ENCODE measurements at places on chromosomes 5 and 9. TPM values are rescaled to one million over a fixed set of nuclear protein-coding genes. Genes with fewer than 3 reads are reported as not detected.

DNA sequence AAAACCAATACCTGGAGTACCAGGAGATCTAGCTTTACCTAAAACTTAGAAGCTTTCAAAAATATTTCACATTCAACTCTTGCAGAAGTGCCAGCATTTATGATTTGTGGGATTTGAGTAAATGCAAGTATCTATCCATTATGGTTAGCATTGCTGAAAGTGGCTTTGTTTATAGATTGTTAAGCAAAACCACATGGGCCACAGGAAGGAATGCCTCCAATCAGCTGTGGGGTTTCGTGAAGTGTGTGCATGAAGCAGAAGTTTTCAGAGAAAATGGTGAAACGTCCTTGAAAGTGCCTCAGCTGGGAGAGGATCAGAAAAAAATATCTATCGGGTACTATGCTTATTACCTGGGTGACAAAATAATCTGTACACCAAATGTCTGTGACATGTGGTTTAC lies 4.2 kb downstream of the LECT2 start:
- DNase-seq: no peak

DNA sequence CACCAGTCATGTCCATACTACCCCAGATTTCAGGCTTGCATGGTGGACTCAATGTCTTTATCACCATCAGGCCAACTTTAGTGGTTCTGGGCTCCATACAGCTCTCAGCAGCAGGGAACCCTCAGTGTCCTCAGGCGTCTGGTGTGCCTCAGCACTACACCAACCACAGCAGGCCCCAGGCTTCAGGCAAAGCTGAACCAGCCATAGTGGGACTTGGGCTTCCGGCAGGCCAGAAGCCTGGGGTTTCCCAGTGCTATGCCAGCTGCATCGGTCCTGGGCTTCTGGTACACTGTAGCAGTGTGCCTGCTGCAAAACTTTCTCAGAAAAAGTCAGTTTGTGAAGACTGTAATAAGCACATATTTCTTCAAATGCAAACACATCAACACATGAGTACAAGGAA lies 11.0 kb upstream of the ZDHHC21 start:
- no peak for DNase-seq

- no peak for DNase-seq
Observed at GRCh38 chr5:16067415-16067814, 112.2 kb downstream of the MARCHF11 start.

DNA sequence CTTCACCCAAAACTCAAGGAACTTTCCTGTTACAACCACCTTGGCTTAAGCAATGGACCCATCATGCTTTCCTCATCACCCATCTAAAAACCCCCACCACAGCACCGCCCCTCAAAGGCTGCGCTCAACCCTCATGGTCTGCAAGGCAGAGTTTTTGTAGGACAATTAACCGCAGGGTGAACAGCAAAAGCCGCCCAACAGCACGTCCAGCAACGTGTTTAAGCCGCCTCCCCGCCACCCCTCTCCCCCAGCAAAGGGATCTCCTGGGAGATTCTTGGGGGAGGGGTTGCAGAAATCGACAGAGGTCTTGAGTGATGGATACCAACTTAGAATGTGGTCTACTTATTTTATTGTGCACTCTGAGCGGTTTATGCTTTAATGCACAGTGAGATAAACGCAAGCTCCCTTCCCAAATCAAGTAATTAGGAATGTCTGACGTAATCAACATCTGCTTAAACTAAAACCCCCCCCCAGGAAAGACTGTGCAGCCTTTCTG lies 1.9 kb downstream of the ROR2 start:
- no peak for DNase-seq

DNA sequence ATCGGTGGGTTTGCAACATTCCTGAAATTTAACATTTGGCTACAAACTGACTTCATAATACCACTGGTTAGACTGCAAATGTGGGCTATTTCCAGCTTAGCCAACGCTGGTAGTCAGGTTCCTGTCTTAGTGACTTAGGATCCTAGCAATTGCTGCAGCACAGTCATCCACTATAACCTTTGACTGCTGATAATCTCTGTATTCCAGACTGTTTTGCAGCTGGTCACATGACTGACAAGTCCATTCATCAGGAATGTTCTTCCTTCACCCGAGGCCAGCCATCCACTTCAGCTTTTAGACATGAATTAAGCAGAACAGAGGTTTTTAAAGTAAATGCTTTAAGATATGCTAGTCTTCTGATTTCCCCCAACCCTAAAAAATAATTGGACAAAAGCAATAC lies 425.9 kb upstream of the MPDZ start:
- DNase-seq: no peak

GRCh38 chr9:61669352-61669751 lies 479.5 kb downstream of the SPATA31A7 start:
- DNase-seq: no peak

DNA sequence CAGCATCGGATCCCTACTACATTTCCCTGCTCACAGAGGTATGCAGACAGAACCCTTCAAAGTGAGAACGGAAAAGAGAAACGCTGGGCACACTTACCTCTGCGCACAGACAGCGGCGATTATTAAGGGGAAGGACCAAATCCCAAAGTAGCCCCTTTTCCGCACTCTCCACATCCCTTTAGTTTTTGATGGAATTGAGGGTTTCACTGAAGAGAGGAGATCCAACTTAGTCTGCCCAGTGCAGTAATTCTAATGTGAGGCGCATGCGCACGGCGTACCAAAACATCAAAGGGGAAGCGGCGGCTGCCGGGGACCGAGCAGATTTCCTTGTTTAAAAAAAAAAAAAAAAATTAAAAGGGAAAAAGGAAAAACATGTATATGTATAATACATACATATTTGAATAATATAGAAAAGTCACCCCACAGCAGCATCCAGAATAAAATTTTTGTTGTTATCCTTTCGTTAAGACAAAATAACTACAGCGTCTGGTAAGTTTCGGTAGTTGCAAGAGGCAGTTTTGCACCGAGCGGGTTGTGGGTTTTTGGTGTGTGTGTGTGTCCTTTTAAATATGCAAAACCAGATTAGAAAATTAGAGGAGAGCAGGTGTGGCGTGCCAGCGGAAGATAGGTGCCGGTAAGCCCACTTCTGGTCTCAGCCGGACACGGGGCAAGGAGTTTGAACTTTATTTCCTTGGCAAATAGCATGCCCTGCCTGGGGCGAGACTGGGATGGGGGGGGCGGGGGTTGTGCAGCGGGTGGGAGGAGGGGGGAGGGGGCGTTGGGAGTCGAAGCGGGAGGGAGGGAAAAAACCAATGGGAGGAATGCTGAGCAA lies at the start of gene GABRB2:
TSS of gene GABRB2 (minus strand) at position 256 of the 832 bp plus-strand sequence. CDS start at position 174, 82 bp downstream.
- peak; percentile 14 for DNase-seq

DNA sequence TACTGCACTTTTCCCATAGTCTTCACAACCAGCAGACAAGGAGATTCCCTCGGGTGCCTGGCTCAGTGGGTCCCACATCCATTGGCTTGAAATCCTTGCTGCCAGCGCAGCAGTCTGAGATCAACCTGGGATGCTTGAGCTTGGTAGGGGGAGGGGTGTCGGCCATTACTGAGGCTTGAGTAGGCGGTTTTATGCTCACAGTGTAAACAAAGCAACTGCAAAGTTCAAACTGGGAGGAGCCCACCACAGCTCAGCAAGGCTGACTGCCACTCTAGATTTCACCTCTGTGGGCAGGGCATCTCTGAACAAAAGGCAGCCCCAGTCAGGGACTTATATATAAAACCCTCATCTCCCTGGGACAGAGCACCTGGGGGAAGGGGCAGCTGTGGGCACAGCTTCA lies 512.3 kb upstream of the MPDZ start:
- DNase-seq: no peak

- no peak for DNase-seq
Observed at GRCh38 chr9:90044263-90044662, 439.5 kb downstream of the GADD45G start.

GRCh38 chr9:111035543-111036428 lies 2.5 kb downstream of the LPAR1 start:
- no peak for DNase-seq

- DNase-seq: no peak
Observed at GRCh38 chr5:123180178-123180577, 91.1 kb downstream of the PRDM6 start.

- peak; percentile 8 for DNase-seq
Observed at GRCh38 chr5:126492939-126493338, 69.7 kb downstream of the GRAMD2B start.

DNA sequence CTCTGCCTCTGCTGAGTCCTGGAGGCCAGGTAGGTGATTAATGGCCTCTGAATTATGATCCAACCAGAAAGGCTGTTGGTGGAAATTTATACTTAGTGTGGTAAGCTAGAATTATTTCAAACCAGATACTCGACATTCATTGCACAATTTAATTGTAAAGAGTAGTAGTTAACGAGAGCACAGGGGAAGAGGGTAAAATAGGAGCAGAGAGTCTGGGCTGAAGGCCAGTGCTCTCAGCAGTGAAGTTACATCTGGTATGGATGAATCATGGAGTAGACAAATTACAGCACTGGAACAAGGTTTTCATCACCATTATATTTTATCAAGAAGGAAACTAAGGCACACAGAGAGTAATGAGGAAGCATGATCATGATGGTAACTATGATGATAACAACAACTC lies 92.5 kb downstream of the TLR4 start:
- DNase-seq: no peak

DNA sequence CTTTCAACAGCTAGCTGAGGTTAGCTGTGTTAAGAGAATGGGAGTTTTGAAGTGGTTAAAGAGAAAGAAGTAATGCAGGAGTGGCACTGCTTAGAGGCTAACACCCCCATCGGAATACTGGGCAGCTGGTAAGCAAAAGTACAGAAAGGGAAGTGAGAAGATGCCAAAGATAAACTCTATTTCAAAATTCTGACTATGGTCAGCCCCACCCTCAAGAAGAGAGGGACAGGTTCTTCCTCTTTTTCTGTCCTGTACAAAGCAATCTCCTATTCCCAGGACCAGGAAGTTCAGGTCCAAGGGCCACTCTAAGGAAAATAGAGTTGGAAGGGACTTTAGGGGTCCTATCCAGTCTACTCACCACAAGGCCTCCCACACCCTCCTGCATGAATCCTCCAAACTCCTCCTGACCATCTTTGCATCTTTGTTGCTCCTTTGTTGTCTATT lies 45.9 kb upstream of the JAK2 start:
- no peak for DNase-seq

- DNase-seq: no peak
Observed at GRCh38 chr9:110472111-110472510, 107.4 kb downstream of the SVEP1 start.

GRCh38 chr5:74482990-74483389 lies 157.5 kb downstream of the ENC1 start:
- no peak for DNase-seq

DNA sequence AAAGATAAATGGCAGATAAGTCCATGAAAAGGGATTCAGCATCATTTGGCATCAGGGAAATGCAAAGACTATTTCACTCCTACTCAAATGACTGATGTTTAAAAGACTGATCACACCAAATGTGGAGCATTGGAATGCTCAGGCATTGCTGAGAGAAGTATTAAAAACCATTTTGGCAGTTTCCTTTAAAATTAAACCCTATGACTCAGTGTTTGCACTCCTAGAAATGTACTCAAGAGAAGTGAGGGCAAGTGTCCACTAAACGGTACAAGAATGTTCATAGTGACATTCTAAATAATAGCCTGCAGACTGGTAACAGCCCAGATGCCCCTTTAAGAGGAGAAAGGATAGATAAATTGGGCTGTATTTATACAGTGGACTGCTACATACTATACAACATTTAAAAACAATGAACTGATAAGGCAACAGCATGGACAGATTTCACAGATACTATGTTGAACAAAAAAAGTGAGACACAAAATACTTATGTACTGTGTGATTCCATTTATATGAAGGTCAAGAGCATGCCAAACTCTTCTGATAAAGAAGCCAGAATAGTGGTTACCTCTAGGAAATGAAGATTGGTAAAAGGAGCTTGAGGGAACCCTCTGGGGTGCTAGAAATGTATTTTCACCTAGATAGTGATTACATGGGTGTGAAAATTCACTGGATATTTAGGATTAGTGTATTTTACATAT lies 24.6 kb downstream of the APC start:
- DNase-seq: no peak

- no peak for DNase-seq
Observed at GRCh38 chr5:14146725-14147124, 3.6 kb downstream of the TRIO start.

- DNase-seq: no peak
Observed at GRCh38 chr5:483434-484140, 40.6 kb downstream of the EXOC3 start.

DNA sequence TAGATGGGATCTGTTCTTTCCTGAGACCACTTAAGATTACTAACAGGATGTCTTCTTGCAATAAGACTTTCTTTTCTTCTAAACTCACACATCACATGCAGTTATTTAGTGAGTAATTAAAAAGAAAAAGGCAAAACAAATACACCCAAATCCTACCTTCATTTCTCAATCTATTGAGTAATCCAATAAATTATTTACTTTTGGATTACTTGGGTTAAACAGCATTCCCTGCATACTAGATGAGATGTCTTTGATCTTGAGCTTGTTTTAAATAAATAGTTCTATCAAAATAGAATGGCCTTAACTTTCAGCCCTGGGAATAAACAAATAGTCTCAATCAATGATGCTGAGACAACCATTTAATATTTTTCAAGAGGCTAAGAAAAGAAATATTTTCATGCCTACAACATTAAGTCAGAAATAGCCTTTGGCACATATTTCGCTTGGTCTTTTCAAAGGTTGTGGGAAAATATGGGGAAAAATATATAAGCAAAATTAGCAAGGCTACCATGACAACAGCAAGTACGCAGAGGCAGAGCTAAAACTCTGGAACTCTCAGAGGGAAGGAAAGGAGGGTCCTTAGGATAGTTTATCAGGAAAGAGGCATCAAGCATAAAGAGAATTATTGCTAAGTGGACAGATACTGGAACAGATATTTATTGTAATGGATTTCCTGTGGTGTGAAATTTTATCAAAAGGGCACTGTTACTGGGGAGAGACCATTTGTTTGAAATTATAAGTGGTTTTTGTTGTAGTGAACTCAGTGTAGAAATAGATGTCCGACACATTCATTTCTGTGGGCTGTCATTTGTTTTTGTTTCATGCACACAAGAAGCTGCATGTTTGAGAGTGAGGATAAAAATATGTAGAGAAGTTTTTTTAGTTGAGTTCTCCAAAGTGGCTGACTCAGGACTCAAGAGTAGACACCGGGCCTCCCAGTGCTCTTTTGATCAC lies 70.2 kb upstream of the CDH6 start:
- DNase-seq: no peak

TXNDC15 gene
- total RNA-seq: 114 TPM

GABRA6 gene
- not detected for total RNA-seq

SLC44A1 gene
- total RNA-seq: 18.7 TPM

JAK2 gene
- total RNA-seq: 5.6 TPM

PTTG1 gene
- total RNA-seq: 47.0 TPM

ADGRD2 gene
- total RNA-seq: not detected

GABRA1 gene
- not detected for total RNA-seq

DBH gene
- total RNA-seq: not detected

TBC1D9B gene
- 70.7 TPM for total RNA-seq

CDC25C gene
- total RNA-seq: 6.7 TPM

All from dermis microvascular lymphatic vessel endothelial cell (primary cell).